ENCODE measurements at places on chromosomes 3 and 15.

DNA sequence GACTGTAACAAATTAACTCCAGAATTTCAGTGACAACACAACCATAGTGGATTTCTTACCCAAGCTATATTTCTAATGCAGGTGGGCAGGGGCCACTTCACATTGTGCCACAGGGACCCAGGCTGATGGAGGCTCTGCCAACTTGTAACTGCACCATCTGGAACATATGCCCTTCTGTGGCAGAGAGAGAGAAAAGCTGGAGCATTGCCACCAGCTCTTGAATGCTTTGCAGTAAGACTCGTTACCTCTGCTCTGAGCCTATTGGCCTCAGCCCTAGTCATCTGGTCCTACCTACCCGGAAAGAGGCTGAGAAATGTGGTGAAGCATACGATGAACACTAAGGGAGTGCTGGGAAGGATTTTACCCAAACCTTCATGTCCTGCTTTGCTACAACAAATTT lies 587.1 kb downstream of the ZNF385D start:
- no peak for DNase-seq

- no peak for DNase-seq
Observed at GRCh38 chr3:168828536-168828935, 732.8 kb upstream of the GOLIM4 start.

DNA sequence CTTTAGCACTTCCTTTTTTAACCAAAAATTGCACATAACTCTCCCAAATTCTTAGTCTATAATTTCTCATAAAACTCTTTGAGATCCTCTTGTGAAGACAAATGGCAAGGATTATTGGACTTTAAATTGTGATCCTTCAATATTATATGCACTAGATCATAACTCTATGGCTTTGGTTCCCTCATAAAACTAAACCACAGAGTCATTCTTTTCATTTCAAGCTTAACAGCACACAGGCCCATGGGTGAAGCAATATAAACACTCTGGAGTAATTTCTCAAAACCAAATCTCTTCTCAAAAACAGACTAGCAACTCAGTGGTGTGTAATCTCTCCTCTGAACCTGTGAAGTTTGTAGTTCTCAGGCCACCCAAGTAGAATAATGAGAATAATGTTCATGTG lies 171.0 kb upstream of the NECTIN3 start:
- DNase-seq, result no peak

GRCh38 chr15:68214838-68215254 lies 9.7 kb upstream of the CALML4 start:
- peak; percentile 9 for DNase-seq

DNA sequence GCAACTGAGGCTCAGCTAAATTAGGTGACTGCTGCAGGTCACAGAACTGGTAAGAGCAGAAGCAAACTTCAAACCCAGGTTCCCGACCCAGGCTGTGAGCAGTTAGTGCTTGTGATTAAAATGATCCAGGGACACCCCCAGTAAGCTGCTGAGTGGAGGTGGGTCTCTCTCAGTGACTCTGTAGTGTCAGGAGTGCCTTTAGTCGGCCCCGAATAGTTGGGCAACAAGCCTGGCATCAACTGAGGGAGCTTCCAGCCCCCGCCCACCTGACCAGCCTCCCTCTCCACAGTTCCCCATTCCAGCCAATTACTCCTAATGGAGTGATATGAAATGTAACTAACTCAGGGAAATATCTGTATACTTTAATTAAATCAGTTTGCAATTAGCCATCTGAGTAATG lies 168.0 kb upstream of the SMAD3 start:
- DNase-seq, result peak; percentile 49

GRCh38 chr3:164608554-164609276 lies 469.6 kb downstream of the SI start:
- DNase-seq, result no peak

DNA sequence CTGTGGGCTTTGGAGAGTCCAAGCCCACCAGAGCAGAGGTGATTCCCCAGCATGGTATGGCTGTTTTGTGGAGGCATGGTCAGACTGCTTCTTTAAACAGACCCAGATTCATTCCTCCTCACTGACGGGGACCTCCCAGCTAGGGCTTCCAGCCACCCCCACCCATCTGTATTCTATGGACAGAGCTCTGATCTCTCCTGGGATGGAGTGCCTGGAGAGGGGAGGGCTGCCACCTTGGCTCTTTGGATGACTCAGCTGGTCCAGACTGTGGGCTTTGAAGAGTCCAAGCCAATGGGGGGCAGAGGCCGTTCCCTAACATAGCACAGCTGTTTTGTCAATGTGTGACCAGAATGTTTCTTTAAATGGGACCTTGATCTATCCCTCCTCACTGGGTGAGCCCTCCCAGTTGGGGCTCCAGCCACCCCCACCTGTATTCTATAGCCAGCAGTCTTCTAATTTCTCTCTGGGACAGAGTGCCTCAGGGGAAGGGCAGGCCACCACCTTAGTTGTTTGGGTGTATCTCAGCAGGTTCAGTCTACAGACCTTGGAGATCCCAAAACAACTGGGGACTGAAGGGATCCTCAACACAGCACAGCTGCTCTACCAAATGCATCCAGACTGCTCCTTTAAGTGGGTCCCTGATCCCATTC lies 122.0 kb upstream of the OSTN start:
- no peak for DNase-seq

DNA sequence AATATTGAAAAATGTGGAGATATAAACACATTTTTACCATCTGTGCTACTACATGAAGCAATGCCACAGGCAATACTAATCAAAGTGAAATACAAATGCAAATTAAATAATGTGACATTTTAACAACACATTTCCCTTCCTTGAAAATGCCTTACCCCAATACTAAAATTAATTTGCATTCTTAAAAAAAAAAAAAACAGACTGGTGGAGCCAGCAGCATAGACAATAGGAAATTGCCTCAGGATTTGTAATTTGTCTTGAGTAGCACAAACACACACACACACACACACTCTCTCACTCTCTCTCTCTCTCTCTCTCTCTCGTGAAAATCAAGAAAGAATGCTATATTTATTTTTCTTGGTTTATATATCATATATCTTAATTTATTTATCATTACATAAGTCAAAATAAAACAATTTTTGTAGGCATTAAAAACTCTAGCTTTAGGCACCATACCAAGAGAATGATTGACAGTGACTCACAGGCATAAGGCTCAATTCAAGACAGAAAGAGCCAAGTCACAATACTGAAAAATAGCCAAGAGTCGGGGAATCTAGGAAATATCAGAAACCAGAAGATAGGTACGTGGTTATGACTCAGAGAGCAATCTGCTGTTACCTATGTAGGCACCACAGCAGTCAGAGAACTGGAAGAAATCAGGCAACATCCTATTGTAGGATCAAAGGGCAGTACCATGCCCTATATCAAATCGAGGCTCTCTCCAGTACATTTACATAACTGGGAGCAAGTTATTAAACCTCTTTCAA lies 23.0 kb downstream of the SUCNR1 start:
- no peak for DNase-seq

GRCh38 chr3:142225885-142226215 lies 465 bp upstream of the GK5 start:
- no peak for DNase-seq

DNA sequence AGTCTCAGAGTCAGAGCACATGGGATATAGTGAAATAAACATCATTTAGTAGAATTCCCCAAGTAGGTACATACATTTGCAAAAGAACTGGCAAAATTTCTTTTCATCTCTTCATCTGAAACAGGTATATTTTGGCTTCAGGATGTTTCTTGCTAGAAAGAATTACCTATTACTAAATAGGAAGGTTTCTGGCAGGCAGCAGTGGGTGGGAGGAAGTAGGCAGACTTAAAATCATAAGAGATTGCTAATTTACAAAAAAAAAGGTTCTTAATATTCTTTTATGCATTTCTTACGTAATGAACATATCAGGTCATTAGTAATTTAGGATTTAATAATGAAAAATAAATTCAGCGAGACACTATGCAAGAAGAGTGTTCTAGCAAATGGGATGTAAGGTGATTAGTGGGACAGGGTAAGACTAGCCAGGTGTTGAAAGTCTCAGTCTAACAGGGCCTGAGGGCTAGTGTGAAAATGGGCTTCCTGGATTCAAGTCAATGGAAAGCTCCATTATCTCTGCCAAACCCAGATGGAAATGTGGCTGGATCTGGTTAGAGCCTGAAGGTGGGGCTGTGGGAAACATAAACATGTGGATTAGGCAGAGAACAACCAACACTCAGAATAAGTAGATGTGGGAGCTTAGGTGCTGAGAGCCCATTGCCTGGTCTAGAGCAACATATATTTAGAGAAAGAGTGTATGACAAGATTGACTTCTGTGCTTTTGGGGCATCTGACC lies 127.4 kb upstream of the FEZF2 start:
- DNase-seq, result no peak

- no peak for DNase-seq
Observed at GRCh38 chr3:99313485-99313884, 324.9 kb upstream of the COL8A1 start.

GRCh38 chr3:148075771-148076716 lies 621.7 kb upstream of the AGTR1 start:
- DNase-seq, result no peak

- DNase-seq, result no peak
Observed at GRCh38 chr15:60381148-60381788, 16.5 kb downstream of the ANXA2 start.

- DNase-seq, result no peak
Observed at GRCh38 chr3:79810092-79810491, 42.3 kb upstream of the ROBO1 start.

GRCh38 chr3:67045711-67046465 lies 47.8 kb downstream of the KBTBD8 start:
- DNase-seq, result no peak

DNA sequence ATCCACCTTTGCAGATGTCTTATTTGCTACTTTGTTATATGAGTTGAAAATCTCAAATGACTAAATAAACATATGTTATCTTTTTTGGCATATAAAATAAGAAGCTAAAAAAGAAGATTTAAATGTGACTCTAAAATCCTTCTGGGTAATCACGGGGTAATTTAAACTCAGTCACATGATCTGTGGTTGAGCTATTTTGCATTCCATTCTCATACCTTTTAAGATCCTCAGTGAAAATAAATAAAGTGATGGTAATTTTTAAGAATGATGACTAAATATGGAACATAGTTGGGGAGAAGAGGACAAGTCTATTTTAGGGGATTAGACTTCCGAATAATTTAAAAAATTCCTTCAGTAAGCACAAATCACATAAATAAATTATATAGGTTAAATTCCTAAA lies 1076.8 kb downstream of the TUSC7 start:
- DNase-seq, result no peak

GRCh38 chr3:187750513-187751123 lies 5.3 kb upstream of the BCL6 start:
- no peak for DNase-seq

DNA sequence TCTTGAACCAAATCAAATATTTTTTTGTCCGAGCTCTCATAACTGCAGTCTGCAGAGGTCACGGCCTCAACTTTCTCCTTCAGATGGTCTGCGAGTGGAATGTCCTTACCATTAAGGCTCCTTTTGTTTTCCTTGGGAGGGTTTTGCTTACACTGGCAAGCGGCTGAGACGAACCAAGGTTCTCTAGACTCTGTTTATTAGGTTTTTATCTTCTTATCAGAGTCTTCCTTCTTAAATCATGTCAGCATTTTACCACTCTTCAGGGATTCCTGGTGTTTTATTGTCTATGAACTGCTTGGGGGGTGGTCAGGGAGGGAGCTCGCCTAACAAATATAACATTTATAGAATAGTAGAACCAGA lies 773.7 kb upstream of the NR2F2 start:
- no peak for DNase-seq

DNA sequence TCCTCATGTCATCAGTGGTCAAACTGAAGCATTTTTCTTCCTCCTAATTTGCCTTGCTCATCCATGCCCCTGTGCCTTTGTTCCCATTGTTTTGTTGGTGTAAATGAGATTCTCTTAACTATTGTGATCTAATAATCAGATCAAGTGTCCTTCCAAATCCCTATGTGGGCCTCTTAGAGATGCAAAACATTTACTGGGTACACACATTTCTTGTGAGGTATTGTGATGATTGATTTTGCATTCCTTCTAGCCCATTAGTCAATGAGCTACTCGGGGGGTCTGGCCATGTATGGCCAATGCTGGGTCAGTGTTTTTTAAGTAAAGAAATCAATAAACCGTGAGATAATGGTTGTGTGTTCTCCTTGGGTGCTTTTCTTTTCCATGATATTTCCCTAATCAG lies 580.4 kb downstream of the VGLL3 start:
- DNase-seq, result no peak

DNA sequence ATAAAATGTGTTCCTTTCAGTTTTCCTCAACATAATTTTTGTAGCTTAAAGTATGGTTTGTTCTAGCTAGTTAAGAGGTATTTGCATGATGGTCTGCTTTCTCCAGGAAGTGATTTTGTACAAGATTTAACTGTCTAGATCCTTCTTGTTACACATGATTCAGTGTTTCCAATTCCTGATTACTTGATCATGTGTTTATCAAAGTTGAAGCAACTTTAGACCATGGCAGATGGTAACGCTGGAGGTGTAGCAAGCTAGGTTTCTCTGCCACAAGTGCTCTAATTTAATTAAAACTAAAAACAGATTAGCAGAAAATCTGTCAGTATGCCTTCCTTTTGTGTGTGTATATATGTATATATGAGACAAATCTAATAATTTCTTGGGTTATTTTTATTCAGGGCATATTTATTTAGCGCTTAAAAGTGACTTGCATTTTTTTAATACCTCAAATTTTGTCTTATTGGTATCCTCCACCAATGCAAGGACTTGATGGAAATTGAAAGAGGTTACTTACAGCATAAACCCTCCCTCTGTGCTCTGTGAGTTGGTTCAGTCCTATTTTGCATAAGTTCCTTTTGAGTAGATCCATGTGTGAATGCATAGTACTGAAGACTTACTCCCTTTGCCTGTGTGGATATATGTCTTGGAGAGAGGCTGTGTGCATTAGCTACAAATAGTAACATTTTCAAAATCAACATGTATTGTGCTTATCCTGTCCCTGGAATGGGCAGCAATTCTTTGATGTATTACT lies 157.3 kb upstream of the CGNL1 start:
- no peak for DNase-seq

DNA sequence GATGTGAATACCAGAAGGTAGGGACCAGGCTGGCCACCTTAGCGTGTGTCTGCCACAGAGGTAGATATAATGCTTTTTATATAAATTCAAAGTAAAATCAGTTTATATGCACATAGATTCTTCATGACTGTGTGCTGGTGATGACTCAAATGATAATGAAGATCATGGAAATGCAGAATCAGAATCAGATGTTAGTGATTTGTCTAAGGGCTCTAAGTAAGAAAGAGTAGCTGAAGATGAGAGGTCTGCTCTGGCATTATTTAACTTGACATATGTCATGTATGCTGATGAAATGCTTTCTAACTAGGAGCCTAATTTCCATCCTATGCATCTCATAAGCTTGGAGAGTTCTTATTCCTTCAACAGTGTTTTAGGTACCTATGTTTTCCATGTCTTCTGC lies 50.3 kb upstream of the DPH6 start:
- no peak for DNase-seq
